WTC11 (cell line): ENCODE measurements at places on chromosomes 3 and 15.
A peak's percentile ranks its signal among the peaks of the same experiment; 100 is the strongest.

- DNase-seq: no peak
Observed at GRCh38 chr15:33454346-33454745, 143.6 kb downstream of the RYR3 start.

- DNase-seq: no peak
Observed at GRCh38 chr3:9781551-9781950, 10.7 kb downstream of the TADA3 start.

DNA sequence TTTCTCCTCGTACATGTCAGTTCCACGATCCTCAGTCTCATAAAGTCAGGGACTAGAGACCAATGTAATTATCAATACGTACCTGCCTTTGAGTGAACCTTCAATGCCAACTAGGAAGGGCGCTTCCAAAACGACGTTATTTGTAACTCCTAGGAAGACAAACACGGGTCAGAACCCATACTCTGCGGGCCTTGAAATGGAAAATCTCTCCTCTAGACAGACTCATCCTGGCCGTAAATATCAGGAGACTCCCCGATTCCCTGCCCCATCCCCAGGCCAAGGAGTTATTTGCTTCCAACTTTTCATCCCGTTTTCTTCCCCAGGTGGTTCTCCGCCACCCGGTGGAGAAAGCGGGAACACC lies 578 bp downstream of the OIP5 start:
- peak; percentile 84 for DNase-seq

DNA sequence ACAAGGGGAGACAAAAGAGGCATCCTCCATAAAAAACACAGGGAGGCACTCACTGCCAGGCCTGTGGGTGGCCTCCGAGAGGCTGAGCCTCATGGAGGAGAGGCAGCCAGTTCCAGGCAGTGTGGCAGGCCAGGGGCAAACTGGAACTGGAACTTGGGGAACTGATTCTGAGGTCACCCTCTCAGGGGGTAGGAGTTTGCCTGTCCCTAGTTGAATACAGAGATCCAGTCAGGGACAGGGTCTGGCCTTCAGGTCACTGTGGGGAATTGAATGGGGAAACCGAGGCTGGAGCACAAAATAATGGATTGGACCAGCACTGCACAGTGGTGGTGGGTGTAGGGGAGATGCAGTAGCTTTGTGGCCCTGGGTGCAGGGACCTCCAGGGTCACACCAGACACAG lies 58.7 kb downstream of the TPRA1 start:
- DNase-seq: no peak

DNA sequence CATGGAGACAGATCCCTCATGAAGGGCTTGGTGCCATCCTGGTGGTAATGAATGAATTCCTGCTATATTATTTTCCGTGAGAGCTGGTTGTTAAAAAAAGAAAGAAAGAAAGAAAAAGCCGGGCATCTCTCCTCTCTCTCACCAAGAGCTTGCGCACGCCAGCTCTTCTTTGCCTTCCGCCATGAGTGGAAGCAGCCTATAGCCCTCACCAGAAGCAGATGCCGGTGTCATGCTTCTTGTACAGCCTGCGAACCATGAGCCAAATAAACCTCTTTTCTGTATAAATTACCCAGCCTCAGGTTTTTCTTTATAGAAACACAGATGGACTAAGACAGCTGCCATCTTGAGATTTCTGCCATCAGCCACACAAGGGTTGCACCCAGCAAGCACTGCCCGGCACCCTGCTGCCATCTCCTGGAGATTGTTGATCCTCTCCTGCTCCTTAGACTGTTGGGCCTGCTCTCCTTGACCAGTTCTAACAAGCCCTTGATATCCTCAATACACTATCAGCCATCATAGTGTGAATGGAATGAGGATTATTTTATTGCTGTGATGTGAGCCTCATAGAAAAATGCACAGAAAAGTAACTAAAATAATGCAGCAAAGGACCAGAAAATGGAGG lies 3.5 kb upstream of the AHSG start:
- no peak for DNase-seq

DNA sequence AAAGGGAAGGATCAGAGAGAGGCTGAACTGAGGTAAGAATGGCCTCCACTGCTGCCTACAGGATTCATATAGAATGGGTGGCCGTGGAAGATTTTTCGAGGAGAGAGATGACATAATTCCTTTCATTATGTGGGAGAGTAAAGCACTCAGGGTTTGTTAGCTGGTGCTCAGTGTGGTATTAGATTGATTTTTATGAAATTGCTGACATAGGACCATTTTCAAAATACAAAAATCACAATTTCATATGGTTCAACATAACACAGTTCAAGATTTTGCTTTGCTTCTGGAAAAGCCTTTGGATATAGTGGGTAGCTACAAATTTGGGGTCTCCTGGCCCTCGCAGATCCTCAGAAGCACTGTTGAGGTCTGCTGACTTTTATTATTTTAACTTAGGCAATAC lies 95.4 kb downstream of the KCNAB1 start:
- DNase-seq: no peak
